ENCODE measurements at places on chromosomes 11 and 22.

GRCh38 chr11:130178441-130179339, 19.1 kb downstream of the ST14 start:
- DNase-seq, result no peak

GRCh38 chr11:115706626-115707135, 202.5 kb upstream of the CADM1 start:
- DNase-seq, result no peak

DNA sequence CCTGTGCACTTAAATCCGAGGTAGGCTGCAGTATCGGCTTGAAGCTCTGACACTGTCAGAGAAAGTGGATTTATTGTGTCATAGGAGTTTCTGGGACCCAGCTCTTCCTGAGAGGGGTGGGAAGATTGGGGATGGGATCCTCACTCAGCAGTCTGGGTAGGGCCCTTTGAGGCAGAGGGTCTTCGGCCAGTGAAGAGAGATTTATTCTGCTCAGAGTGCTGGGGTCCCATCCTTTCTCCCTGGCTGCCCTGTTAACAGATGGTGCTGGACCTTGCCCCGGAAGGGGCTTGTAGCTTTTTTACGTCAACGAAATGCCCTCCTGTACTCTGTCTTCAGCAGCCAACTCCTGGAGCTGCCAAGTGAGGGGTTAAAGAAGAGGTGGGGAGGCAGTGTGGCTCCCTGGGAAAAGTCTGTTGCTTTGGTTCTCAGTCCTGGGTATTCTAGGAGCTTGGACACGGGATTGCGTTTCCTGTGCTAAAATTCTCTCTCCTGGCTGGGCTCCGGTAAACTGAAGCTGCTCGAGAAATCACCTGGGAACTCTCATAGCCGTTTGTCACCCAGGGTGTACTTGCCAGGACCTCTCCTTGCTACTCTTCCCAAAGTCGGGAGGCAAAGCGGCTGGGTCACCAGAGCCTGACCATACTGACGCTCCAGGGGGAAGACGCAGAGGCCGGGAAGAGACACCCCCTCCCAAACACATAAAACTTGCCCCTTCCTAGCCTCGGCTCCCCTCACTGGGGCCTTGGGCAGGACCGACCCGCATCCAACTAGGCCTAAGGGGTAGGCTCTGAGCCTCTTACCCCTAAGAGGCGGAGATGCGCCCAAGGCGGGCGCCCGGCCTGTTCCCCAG, 806 bp upstream of the SMDT1 start:
- DNase-seq, result no peak

- DNase-seq, result no peak
Measured at GRCh38 chr11:16382638-16383380, 26.5 kb upstream of the SOX6 start.

GRCh38 chr22:38882972-38883622, 11.1 kb upstream of the CBX6 start:
- no peak for DNase-seq

- no peak for DNase-seq
Measured at GRCh38 chr22:45996241-45997076, 19.5 kb upstream of the WNT7B start.

DNA sequence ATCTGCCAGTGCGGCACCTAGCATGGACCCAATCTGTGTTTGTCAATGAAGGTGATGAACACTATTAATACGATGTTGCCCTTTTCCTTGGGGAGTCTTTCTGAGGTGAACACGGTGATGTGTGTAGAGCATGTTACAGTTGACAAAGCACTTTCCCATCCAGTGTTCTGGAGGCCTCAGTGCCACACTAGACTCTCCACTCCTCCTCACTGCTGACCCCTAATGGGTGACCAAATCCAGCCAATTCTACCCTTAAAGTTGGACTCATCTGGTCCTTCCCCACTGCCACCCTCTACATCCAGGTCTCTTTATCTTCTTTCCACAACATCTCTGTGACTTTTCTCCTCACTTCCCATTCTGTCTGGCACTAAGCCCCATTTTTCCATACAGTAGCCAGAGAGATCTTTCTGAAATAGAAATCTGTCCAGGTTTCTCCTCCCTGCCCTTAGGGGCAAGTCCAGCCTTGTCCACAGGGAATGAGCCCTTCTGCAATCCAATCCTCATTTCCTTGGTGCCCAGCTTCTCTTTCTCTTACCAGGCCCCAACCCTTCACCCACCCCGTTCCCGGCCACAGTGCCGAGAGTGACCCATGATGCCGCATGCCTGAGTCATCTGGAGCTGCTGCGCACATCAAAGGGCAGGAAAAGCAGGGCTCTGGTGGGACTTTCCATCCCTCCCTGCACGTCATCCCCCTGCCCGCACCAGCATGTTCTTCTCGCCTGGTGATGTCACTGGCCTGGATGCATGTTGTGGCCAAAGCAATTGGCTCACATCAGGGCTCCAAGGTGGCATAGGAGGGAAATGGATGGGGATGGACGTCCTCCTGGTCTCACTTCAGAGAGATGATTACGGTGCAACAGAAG, 64.2 kb downstream of the RASSF10 start:
- DNase-seq, result no peak

- no peak for DNase-seq
Measured at GRCh38 chr11:29518389-29519174, 498.2 kb downstream of the KCNA4 start.

GRCh38 chr11:16242806-16243205, 113.5 kb downstream of the SOX6 start:
- DNase-seq, result no peak

GRCh38 chr11:829847-830294, 2.2 kb downstream of the CRACR2B start:
- DNase-seq, result no peak

- DNase-seq, result no peak
Measured at GRCh38 chr11:100247704-100248103, 439.4 kb upstream of the ARHGAP42 start.

GRCh38 chr22:49063545-49063890, 764.2 kb downstream of the BRD1 start:
- no peak for DNase-seq

DNA sequence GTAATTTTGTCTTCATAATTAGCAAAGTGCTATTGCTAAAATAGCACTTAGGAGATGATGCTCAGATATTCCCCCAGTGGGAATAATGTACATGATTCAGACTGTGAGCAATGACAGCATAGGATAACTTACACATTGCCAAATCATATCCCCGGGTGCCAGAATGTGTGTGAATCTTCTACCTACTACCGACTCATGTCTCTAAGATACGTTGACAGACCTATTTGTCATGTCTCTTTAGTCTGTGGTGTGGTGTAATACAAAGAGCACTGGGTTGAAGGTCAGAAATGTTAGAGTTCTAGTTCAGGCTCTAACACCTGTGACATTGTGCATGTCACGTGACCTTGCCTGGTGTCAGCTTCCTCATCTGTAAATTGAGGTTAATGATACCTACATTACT, 31.0 kb upstream of the PICALM start:
- no peak for DNase-seq

DNA sequence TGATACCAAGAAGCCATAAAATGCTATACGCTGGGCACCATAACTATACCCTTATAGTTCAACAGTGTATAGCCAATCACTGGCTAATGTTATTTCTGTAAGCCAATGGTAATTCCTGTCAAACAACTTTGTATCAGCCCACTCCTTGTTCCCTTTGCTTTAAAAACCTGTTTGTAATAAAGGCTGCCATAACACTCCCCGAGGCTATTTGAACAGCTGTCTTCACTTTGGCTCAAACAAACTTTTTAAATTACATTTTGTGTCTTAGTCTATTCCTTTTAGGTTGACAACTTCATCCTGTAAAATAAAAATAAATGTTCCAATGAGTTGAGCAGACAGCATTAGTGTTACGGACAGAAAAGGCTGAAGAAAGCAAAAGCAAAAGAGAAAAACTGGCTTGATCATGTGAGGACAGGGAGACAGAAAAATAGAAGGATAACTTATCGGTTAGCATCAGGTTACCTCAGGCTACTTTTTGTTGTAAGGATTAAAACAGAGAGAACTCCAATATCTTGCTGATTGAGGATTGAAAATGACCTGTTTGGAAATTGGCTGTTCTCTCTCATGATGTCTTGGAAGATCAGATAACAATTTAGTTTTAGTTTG, 95.0 kb downstream of the AASDHPPT start:
- DNase-seq, result no peak

- peak; percentile 64 for DNase-seq
Measured at GRCh38 chr22:42313804-42314581, 43.5 kb upstream of the TCF20 start.

DNA sequence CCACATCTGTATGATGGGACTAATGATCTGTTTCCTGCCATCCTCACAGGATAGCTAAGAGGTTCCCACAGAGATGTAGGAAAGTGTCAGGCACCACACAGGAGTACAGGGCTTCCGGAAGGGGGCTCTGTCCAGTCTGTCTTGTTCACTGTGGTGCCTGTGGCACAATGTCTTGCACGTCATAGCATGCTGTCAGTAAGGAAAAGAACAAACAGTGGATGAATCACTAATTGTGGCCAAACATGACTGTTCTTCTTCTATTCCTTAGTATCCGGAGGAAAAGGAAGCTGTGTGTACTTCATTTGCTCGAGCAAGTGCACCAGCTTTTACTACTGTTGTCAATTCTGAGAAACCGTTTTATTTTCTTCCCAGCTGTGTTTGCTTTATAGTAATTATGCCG, 73.4 kb upstream of the YWHAH start:
- no peak for DNase-seq
